ENCODE measurements at places on chromosomes 6 and 20.

DNA sequence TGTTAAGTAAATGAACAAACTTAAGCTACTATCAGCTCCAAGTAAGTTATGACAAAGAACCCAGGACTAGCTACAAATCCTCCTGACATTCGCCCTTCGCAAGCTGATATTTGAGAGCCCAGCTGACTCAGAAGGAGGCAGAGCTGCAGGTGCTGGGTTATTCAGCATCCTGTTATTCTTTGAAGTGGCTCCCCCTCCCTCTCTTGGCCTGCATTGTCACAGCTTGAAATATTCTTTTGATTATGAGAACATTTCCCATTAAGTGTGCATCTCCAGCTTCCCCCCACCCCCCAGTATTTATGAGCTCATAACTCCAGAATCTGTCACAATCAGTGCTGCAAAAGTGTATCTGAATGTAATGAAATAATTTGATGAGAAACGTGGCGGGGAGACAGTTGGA lies 78.8 kb upstream of the RALY start:
- peak; percentile 10 for DNase-seq

- no peak for DNase-seq
Observed at GRCh38 chr6:169238766-169239165, 14.9 kb downstream of the THBS2 start.

DNA sequence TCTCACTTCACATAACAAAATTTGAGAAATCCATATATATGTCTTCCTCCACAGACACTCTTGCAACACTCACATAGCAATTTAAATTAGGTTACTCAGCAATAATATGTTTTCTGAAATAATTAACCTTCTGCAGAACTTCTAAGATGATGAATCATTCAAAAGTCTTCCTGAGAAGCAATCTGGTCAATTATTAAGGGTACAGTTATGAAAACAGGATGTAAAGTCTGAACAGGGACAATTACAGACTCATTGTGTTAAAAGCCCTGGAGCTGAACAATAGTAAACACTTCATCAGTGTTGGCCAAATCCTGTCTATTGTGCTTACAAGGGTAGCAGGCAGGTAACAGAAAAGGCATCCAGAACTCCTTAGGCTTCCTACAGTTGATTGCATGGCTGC lies 75.4 kb downstream of the FILIP1 start:
- no peak for DNase-seq

DNA sequence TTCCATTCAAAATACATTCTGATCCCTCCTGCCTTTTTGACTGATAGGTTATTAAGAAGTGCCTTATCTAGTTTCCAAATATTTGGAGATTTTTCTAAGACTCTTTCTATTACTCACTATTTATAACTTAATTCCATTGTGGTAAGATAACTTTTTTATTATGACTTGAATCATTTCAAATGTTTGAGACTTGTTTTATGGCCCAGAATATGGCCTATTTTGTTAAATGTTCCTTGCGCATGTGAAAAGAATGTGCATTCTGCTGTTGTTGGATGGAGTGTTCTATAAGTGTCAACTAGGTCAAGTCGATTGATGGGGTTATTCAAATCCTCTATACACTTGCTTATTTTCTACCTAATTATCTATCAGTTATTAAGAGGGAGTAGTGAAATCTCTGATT lies 13.1 kb upstream of the TCP11 start:
- no peak for DNase-seq

Data from activated T-cell treated with anti-CD3 and anti-CD28 coated beads for 1 hour (primary cell).